ENCODE measurements at places on chromosomes 7 and 10.

DNA sequence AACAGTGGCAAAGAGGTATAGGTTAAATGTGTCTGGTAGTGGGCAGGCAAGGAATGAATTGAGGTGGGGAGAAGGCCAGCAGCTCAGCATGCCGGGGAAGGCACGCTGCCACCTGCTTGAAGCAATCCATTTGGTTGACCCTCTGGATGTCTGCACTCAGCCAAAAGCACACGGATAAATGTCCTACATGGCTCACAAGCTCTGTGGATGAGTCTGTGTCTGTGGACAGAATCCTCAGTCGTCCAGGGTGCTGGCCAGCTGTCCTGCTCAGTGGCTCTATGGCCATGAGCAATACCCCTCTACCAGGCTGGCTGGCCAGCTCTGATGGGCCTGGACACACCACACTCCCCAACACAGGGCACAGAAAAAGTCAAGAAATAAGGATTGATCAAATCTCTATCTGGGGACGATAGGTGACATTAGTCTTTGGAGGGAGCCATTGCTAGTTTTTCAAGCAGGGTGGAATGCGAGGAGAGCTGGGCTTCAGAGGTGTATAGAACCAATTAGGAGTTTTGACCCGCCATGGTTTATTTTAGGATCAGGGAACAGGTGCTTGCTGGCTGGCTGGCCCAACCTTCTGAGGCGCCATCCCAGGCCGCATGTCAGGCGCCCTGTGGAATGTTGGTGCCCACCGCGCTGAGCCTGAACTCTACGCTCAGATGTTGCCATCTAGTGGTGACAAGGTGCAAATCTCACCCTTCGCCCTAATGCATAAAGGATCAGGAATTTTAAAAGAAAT, 493.4 kb downstream of the TNS3 start:
- no peak overlapping the region for H3K4me3 ChIP-seq
- DNase-seq: peak; percentile 65
- H3K27ac ChIP-seq: no peak overlapping the region
- H3K4me1 ChIP-seq: no peaks in the 10 kb centered on the region
- H3K27me3 ChIP-seq: no peaks in the 10 kb centered on the region

- no peaks in the 10 kb centered on the region for H3K36me3 ChIP-seq
- H3K4me1 ChIP-seq: no peaks in the 10 kb centered on the region
- DNase-seq: no peak
- no peaks in the 10 kb centered on the region for H3K27me3 ChIP-seq
- H3K27ac ChIP-seq: no peak overlapping the region
Observed at GRCh38 chr10:2633630-2634029, 433.7 kb upstream of the PFKP start.

GRCh38 chr7:100719523-100720278, 567 bp upstream of the EPO start:
- H3K27ac ChIP-seq: no peak overlapping the region
- no peaks in the 10 kb centered on the region for H3K4me1 ChIP-seq
- DNase-seq: no peak

- H3K27ac ChIP-seq: peak overlapping the region; percentile 64
- H3K36me3 ChIP-seq: no peaks in the 10 kb centered on the region
- DNase-seq: peak; percentile 77
- H3K4me1 ChIP-seq: peaks cover 18% of the 10 kb centered on the region
Observed at GRCh38 chr7:34991938-34992840, 45.1 kb downstream of the DPY19L1 start.

- H3K4me3 ChIP-seq: peak overlapping the region; percentile 100
- no peak overlapping the region for H3K27ac ChIP-seq
- no peak for DNase-seq
- peaks cover 68% of the 10 kb centered on the region for H3K4me1 ChIP-seq
- H3K27me3 ChIP-seq: no peaks in the 10 kb centered on the region
Observed at GRCh38 chr10:32954080-32954479, 4.0 kb downstream of the ITGB1 start.

DNA sequence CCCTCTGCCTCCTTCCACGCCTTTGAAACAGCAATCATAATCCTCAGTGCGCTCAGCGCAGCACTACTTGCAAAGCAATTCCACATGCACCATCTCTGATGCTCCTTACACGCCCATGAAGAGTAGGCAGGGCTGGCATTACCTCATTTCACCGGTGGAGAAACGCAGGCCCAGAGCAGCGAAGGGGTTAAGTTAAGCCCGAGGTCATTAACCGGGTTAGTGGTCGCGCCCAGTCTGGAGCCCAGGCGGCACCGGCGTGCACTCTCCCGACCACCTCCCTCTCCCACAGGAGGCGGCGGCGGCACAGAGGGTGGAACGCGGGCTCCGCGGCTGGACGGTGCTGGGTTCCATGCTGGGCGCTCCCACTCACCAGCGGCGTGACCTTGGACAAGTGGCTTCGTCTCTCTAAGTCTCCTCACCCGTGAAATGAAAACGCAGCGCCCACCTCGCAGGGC, 515 bp downstream of the FASTK start:
- no peaks in the 10 kb centered on the region for H3K27me3 ChIP-seq
- H3K4me1 ChIP-seq: peaks cover 34% of the 10 kb centered on the region
- H3K27ac ChIP-seq: peak overlapping the region; percentile 53

DNA sequence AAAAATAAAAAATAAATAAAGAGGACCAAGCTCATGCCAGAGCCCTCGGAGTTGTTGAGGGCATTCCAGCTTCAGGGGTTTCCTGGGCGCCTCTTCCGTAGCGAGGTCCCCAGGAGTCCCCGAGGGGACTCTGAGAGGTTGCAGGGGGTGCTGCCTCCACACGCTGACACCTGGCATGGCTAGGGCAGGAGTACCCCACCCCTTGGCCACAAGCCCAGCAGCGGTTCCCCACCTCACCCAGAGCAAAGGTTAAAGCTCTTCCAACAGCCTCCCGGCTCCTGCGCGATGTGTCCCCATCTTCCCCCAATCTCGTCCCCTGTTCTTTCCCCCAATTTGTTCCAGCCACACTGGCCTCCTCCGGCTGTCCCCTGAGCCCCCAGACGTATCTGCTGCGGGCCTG, 4.5 kb downstream of the AMZ1 start:
- H3K27me3 ChIP-seq: peaks cover 15% of the 10 kb centered on the region
- H3K4me3 ChIP-seq: no peak overlapping the region
- H3K4me1 ChIP-seq: peaks cover 3% of the 10 kb centered on the region
- DNase-seq: no peak

- no peaks in the 10 kb centered on the region for H3K36me3 ChIP-seq
- H3K27ac ChIP-seq: no peak overlapping the region
- DNase-seq: no peak
- H3K27me3 ChIP-seq: no peaks in the 10 kb centered on the region
- no peaks in the 10 kb centered on the region for H3K4me1 ChIP-seq
Observed at GRCh38 chr7:21413502-21413901, 14.4 kb upstream of the SP4 start.

- H3K4me1 ChIP-seq: no peaks in the 10 kb centered on the region
- no peak for DNase-seq
- H3K27ac ChIP-seq: no peak overlapping the region
- no peak overlapping the region for H3K4me3 ChIP-seq
- no peaks in the 10 kb centered on the region for H3K27me3 ChIP-seq
- no peaks in the 10 kb centered on the region for H3K36me3 ChIP-seq
Observed at GRCh38 chr10:19704544-19704943, 111.7 kb upstream of the PLXDC2 start.

GRCh38 chr7:142703655-142704305, 45.5 kb upstream of the PRSS1 start:
- DNase-seq: no peak
- no peaks in the 10 kb centered on the region for H3K27me3 ChIP-seq
- no peak overlapping the region for H3K27ac ChIP-seq
- H3K36me3 ChIP-seq: no peaks in the 10 kb centered on the region

DNA sequence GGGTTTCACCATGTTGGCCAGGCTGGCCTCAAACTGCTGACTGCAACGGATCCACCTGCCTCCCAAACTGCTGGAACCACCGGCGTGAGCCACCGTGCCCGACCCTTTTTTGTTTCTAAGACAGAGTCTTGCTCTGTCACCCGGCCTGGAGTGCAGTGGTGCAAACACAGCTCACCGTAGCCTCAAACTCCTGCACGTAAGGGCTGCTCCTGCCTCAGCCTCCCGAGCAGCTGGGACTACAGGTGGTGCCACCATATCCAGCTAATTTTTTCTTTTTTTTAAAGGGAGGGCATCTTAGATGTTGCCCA, 36.4 kb downstream of the ADAP1 start:
- H3K36me3 ChIP-seq: no peaks in the 10 kb centered on the region
- H3K4me3 ChIP-seq: no peak overlapping the region
- no peak for DNase-seq
- H3K27me3 ChIP-seq: no peaks in the 10 kb centered on the region
- H3K4me1 ChIP-seq: peaks cover 10% of the 10 kb centered on the region

DNA sequence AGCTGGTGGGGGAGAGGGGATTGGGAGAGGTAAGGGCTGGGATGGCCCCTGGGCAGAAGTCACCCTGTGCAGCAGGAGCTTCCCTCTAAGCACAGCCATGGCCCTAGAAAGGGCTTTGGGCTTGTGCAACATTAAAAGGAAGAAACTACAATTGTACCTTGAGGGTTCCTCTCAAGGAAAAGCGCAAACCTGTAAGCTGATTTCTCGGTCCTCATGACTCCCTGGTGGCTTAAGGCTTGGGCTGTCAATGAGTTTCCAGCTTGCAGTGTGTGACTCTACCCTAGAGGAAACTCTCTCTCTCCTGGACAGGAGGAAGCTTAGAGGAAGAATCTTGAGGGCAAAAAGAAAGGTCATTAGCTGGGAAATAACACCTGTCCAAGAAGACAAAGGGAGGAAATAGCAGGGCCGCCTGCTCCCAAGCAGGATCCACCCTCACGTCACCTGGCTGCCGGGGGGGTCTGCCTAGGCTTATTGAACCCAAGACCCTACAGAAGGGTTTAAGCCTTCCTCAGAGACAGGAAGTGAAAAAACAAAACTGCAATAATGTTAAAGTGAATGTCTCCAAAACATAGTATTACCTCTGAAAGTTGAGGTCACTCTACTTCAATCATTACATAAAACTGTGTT, 112.5 kb downstream of the WDR11 start:
- H3K4me1 ChIP-seq: no peaks in the 10 kb centered on the region
- H3K36me3 ChIP-seq: no peaks in the 10 kb centered on the region
- no peak overlapping the region for H3K27ac ChIP-seq
- H3K27me3 ChIP-seq: no peaks in the 10 kb centered on the region

GRCh38 chr10:25076506-25077177, 60.2 kb downstream of the THNSL1 start:
- peaks cover 8% of the 10 kb centered on the region for H3K4me1 ChIP-seq
- no peak overlapping the region for H3K4me3 ChIP-seq
- no peaks in the 10 kb centered on the region for H3K36me3 ChIP-seq
- no peaks in the 10 kb centered on the region for H3K27me3 ChIP-seq
